ENCODE measurements at places on chromosomes 2 and 18.
A peak's percentile ranks its signal among the peaks of the same experiment; 100 is the strongest.

- no peak for DNase-seq
These were observed 13.9 kb downstream of the MAL start for GRCh38 chr2:95039363-95039762.

GRCh38 chr2:118968042-118968441, 26.0 kb downstream of the MARCO start:
- DNase-seq, result peak; percentile 77

DNA sequence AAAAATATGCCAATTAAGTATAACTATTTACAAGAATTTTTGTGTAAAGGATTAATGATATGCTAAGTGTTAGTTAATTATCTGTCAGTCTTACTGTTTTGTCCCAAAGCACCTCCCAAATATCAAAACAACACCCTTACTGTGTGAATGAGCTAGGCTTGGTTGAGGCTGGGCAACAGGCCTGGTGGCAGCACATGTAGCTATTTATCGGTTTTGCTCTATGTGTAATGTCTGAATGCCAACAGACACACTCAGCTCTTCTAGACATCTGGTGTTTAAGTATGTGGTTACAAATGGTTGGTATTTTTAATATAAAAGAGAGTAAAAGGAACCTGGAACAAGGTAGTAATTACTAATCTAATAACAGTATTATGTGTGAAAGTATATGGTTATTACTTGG, 175.3 kb downstream of the RAB3GAP1 start:
- DNase-seq, result no peak

DNA sequence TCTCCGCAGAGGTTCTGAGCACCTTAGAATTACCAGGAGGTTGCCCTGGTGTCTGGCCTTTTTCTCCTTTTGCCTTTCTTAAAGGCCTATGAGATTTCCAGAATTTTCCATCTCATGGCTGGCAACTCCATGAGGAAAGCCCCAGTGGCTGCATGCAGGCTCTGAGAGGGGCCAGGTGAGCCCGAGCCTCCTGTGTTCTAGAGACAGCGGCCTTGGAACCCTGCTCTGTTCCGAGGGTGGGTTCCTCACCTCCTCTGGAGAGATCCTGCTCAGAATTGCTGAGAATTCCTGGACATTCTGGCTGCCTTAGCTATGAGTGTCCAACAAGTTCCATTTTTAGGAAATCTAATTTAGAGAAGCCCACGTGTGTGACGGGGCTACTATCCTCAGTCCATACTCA, 35.7 kb upstream of the HPCAL1 start:
- DNase-seq, result no peak

- DNase-seq, result no peak
These were observed 45.6 kb downstream of the EMX1 start for GRCh38 chr2:72962911-72963310.

DNA sequence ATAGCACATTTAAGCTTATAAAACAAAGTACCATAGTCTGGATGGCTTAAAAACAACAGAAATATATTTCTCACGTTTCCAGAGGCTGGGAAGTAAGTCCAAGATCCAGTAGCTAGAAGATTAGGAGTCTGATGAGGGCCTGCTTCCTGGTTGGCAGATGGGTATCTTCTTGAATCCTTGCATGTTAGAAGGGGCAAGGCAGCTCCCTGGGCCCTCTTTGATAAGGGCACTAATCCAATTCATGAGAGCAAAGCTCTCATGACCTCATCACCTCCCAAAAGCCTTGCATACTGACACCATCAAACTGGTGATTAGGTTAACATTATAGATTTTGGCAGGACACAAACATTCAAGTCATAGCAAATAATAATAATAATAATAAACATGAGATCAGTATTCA, 146.4 kb downstream of the CCDC102B start:
- no peak for DNase-seq

DNA sequence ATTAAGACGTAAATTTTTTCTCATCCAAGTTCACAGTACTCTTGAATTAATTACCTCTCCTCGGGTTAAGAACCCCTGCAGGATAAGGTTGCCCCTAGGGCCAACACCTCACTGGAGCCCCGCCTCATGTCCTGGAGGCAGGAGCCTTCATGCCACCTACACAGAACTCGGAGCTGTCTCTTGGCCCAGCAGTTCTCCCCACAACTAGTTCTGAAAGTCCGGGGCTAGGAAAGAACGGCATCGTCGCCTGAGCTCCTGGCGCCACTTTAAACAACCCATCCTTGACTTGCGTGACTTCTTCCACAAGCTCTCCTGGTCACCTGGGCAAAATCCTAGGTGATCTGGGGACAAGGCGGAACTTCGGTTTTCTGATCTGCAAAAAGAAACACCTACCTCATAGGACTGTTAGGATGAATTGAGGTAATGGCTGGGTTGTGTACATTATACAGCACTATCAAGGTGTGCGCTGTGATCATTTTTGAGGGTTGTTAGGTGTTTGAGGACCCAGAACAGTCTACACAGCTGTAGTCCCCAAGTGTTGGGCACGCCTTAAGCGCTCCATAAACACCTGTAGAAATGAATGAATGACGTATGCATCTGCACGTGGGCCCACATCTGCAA, 641 bp upstream of the ITGA6 start:
- no peak for DNase-seq

DNA sequence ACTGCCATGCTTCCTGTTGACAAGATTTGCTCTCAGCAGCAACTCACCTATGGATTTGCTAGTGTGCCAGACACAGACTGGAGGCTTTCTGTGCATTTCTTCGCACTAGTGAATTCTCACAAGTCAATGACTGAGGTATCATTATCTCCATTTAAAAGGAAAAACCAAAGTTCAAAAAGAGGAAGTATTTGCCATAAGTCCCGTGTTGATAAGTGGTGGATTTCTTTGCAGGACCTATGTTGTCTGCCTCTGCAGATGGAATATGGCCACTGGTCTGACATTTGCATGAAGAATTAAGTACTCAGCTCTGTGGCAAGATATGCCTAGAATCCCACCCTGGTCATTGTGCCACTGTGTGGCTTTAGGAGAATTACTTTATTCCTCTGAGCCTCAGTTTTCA, 299.6 kb downstream of the PAX3 start:
- DNase-seq, result no peak

DNA sequence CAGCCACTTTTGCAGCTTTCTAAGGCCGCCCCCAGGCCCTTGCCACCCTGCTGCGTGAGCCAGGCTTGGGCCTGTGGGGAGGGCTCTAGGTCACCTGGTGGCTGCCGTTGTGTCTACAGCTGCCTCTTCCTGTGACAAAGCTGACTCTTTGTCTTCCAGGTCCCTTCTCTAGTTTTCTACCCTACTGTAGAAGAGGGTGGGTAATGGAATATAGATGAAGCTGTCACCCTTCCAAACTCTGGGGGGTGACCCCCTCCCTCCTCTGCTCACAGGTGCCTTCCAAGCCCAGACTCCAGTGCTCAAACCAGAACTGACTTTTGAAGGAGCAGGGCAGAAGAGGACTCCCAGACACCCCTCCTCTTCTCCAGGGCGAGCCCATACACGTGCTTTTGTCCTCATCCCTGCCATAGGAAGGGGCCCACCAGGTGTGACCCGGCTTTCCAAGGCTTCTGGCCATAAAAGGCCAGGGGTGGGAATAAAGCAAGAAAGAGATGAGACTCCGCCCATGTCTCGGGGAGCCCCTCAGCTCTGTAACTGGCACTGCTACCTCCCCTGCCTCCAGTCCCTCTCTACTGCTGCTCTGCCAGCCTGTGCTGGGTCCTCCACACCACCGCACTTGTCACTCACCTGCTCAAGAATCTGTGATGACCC, 17.9 kb upstream of the SDC1 start:
- no peak for DNase-seq

DNA sequence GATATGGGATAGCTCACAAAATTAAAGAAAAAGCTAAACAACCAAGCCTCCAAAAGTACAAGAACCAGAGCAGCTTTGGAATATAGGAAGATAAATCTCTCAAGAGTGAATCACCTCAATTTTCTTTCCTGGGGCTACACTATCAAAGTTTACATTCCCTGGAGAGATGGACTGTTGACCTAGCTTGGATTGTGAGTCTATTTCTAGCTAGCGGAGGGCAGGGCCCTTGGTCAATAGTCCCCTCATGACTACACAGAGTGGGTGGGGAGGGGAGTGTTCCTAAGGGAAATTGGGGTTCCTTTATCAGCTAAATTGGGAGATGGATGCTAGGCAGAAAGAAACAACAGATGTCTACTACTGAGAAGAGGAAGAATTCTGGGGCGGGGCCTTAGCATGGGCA, 29.9 kb upstream of the EIF2AK3 start:
- no peak for DNase-seq

DNA sequence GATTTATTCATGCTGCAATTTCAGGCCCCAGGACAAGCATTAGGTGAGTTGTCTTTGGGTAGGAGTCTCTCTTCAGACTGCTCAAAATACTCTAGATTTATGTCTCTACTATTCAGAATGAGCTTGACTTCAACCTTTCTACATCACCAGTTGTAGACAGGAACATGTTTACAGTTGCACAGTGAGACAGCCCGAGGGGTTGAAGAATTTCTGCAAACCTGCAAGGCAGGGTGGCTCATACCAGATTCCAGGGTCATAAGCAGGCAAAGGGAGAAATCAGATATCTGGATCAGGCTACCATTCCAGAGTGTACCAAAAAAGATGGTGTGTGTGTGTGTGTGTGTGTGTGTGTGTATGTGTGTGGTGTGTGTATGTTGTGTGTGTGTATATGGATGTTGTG, 112.4 kb downstream of the SPP2 start:
- no peak for DNase-seq

- peak; percentile 49 for DNase-seq
These were observed 28.4 kb upstream of the GTF2A1L start for GRCh38 chr2:48589170-48589767.

DNA sequence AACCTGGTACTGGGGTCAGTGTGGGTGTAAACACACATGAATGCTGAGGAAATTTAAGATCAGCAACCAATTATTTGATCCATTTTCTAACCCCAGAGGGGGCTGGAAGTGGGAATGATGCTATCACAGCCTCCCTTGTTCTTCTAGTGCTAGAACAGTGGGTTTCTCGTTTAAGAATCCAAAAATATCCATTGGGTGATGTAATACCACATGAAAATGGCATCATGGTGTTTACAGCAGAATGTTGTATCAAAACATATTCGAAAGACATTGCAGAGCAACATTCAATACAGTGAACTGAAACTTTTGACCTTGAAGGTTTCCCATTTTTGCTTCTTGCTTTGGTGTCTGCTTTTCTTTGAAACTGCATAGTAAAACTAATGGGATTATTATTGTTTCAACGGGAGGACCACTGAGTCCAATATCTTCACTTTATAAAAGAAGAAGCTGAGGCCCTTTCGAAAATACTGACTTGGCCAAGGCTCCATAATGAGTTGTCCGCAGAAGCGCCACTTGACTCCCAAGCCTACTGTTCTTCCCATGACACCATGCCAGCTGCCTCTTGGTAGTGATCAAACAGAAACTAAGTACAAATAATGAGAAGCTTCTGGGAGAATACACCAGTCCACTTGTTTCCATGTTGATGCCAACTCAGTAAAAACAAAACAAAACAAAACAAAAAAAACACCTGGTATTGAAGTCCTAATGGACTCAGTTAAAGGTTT, 106.1 kb downstream of the COLEC12 start:
- peak; percentile 23 for DNase-seq

DNA sequence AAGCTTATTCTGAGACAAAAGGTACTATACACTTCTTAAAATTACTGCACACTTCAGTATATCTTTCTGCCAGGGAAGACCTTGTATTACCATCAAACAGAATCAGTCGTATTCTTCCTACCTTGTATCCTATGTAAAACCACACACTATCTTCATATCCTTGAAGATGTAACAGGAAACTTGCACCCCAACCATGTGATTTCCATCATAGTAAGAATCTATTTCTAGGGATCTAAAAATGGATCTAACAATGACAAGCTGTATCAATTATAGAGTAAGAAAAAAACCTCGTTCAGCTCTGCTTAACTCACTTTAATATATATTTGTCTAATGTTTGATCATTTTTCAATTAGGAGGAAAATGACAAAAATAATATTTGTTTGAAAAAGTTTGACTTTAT, 60.2 kb downstream of the WDR75 start:
- no peak for DNase-seq

- DNase-seq, result no peak
These were observed 11.8 kb downstream of the C2orf69 start for GRCh38 chr2:199922856-199923255.

DNA sequence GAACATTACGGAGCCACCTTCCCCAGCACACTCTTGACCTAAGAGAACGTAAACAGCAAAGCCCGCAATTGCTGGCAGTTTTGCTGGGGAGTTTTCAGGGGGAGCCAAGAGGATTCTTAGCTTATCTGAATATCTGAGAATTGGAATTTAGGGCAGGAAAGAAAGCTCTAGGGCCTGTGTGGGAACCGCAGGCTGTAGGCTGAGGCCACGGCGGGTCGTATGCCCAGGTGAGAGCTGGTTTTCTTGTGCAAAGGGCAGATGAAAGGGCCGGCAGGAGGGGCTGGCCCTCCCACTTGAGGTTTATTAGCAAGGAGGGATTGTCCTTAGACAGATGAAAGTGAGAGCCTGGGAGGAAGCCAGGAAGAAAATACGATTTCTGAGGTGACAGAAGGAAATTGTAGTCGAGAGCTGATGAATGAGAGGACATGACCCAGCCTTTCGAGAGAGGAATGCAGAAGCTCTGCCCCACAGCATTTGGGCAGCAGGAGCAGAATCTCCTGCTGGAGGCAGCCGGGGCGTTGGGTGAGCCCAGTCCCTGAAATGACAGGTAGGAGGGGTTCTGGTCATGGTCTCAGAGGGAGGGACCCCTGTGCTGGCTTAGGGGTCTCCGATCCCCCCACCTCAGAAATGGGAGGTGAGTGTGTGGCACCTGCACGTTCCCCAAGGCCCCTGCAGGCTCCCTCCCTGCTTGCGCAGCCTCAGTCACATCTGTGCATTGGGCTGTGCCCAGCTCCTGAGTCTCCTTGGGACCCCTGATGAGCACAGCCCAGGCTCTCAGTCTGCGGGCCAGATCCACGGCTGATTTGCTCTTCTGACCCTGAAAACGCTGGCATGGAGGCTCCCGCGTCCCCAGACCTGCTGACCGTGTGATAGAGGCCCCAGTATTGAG, 61.1 kb downstream of the CABLES1 start:
- DNase-seq, result no peak

DNA sequence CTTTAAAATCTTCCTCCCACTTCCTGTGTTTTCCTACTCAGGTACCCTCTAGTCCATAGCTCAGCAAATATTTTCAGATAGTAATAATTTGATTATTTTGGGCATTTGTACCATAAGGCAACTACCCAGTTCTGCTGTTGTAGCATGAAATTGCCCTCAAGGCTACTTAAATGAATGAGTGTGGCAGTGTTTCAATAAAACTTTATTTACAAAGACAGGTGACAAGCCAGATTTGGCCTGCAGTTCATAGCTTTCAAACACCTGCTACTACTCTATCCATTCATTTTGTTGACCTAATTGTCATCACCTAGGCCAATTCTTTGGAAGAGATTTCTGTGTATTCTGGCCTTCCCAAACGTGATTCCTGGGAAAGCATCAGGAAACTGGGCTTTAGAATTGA, 28.9 kb downstream of the NYAP2 start:
- DNase-seq, result no peak

- DNase-seq, result peak; percentile 88
These were observed 6.0 kb upstream of the ROCK1 start for GRCh38 chr18:21117409-21118131.

- DNase-seq, result no peak
These were observed 313.2 kb upstream of the HS6ST1 start for GRCh38 chr2:128631698-128632500.

- no peak for DNase-seq
These were observed 323.4 kb downstream of the GALNT13 start for GRCh38 chr2:154194909-154195643.

Measured in suppressor macrophage treated with lipopolysaccharide for 4 hours (primary cell).